ENCODE measurements at places on chromosomes 13 and 19.

GRCh38 chr19:5680084-5680436, 256 bp downstream of the MICOS13 start:
- no peak for DNase-seq

- DNase-seq, result peak; percentile 8
Observed at GRCh38 chr13:98664047-98664446, 87.1 kb upstream of the STK24 start.

- DNase-seq, result peak; percentile 45
Observed at GRCh38 chr19:46784262-46785053, 3.9 kb downstream of the SLC1A5 start.

GRCh38 chr13:71935166-71935840, 68.3 kb upstream of the DACH1 start:
- no peak for DNase-seq

DNA sequence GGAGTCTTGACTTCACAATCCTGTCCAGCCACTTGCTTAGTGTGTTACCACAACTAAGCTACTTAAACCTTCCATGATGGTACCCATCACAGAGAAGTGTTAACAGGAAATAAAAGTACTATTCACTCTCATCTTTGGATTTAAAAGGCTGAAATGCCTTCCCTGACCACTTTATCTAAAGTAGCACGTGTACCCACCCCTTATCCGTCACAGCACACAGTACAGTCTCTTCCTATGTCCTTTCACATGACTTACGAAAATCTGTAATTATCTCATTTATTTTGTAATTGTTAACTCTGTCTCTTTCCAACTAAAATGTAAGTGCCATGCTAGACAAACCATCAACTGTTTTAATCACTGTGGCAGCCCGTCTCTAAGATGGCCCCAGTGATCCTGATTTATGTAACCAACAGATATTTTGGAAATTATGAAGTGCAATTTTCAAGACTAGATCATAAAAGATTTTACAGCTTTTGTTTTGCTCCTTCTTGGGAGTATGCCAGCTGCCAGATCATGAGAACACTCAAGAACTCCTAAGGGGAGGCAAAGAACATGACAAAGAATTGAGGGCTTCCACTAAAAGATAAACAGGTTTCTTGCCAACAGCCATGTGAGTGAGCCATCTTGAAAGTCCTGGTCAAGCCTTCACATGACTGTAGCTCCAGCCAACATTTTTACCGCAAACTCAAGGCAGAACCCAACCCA, 44.9 kb downstream of the DIAPH3 start:
- no peak for DNase-seq

DNA sequence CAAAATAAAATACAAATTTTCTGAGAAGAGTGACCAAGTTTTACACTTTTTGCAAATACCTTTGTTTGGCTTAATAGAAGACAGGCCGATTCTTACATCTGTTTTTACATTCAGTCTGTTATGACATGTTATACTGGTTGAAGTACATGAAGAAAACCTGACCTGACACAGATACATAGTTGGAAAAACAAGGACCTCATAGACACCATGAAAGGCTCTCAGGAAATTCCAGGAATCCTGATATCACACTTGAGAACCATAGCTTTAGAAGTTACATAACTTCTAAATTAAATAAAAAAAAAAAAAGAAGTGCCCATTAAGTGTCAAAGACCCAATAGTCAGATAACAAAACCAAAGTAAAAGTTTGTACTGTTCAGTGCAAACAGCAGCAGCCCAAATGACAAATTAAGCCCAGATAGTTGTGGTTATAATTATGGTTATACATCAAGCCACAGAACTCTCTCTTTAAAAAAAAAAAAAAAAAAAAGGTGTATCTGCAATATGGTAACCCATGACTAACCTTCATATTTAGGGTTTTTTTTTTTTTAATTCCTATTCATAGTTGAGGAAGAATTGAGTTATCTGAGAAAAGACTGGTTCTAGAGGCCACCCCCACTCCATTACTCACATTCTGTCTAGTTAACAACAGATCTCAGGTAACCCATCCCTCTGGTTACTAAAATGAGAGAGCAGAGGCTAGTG, 19.8 kb downstream of the RBM26 start:
- peak; percentile 71 for DNase-seq

DNA sequence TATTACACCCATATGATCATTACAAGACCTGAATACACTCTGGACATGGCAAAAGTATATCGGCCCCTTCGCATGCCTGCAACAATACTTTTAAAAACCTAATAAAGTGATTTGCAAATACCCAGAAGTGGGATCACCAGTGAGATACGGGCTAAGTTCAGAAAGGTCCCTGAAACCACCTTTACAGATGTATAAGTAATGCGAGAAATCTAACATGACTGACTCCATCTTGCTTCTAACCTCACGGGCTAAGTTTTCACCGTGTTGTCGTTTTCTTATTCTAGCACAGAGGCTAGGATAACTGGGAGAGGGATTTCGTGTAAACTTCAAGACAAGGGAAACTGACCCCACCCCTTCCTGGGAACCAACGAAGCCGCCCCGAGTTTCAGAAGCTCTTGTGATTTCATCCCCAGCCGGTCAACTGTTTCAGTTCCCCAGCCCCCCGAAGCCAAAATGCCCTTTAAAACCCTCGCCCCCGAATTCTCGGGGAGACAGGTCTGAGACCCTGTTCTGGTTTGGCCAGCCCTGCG, 703 bp downstream of the NEK3 start:
- peak; percentile 24 for DNase-seq

DNA sequence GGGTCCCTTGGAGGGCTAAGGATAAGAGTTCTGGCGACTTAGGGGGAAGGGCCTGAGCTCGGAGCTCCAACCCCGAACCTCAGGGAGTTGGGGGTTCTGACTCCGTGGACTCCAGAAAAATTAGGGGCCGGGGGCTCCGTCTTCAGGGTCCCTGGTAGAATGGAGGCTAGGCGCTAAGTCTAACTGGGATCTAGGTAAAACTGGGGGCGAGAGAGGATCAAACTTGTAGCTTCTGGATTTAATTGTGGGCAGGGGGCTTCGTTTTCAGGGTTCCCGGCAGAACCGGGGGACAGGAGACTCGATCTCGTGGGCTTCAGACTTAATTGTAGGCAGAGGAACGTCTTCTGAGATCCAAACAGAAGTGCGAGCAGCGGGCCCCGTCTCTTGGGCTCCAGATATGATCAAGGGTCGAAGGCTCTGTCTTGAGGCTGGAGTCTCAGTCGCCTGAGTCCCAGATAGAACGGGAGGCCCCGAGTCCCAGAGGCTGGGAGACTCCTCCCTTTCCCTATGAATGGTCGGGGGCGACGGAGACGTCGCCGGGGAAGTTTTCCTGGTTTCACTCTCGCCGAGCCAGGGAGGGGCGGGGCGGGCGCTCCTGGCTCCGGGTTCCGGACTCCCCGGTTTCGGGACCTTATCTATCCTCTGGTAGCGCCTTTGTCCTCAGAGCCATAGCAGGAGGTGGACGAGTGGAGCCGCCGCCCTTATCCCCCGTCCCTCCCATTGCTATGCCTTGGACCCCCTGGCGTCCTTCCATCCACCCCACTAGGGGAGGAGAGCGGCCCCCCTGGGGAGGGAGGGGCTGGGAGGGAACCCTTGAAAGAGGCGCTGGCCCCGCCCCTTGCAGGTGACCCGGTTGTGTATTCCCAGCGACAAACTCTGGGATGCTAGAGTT, 1.3 kb downstream of the NECTIN2 start:
- no peak for DNase-seq

GRCh38 chr13:49342454-49342853, 94.7 kb downstream of the CDADC1 start:
- no peak for DNase-seq

- peak; percentile 76 for DNase-seq
Observed at GRCh38 chr13:22061371-22061805, 390.5 kb downstream of the FGF9 start.

Measured in CD4-positive, alpha-beta T cell treated with Interleukin-4 for 4 hours (primary cell).